ENCODE measurements at places on chromosomes 1 and 21.

DNA sequence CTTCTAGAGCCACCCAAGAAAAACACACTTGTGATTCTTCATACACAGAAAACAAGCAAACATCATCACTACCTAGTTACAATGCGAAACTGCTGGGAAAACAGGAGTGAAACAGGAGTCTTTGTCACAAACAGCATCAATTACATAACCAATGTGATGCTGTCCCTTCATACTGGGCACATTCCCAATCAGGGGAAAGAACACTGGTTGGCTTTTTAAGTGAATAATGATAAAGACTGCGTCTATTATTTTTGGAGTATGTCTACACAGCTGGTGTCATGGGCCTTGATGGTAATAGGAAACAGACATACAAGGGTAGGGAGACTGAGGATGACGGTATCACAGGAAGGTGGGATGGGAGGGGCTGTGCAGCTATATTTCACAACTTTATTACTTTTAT is 43.3 kb downstream of the SIPA1L2 start:
- no peak for DNase-seq

- no peak for DNase-seq
Observed at GRCh38 chr1:94049791-94050190, 71.2 kb downstream of the ABCA4 start.

GRCh38 chr1:116371752-116372151 is 1.3 kb upstream of the ATP1A1 start:
- DNase-seq = no peak

GRCh38 chr1:20290624-20291597 is at the start of gene VWA5B1:
VWA5B1 (plus strand) TSS chr1:20290875; CDS start chr1:20310602, 19,727 bp downstream.
- peak; percentile 70 for DNase-seq

- DNase-seq = no peak
Observed at GRCh38 chr1:18283601-18284385, 176.2 kb downstream of the IGSF21 start.

- DNase-seq = no peak
Observed at GRCh38 chr21:42257091-42257765, 38.3 kb downstream of the ABCG1 start.

- DNase-seq = no peak
Observed at GRCh38 chr1:16383888-16384287, 16.8 kb downstream of the SZRD1 start.

- DNase-seq = no peak
Observed at GRCh38 chr1:2556678-2557481, 709 bp downstream of the TNFRSF14 start.

DNA sequence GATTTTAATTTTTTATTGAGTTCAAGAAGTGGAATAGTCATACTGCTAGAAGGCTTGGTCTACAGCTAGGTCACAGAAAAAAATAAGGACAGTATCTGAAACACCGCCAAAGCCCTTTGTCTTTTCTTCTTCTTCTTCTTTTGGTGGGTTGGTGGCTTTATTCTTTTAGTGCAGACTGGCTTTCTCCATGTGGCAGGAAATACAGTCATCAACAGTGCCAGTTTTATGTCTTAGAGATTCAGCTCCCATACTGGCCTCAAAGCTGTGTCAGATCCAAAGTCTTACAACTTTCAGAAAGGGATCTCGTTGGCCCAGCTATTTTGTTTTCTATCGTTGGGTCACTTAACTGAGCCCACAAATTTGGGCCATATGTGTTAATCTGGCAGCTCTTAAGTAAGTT is 58.2 kb downstream of the FNBP1L start:
- DNase-seq = no peak

DNA sequence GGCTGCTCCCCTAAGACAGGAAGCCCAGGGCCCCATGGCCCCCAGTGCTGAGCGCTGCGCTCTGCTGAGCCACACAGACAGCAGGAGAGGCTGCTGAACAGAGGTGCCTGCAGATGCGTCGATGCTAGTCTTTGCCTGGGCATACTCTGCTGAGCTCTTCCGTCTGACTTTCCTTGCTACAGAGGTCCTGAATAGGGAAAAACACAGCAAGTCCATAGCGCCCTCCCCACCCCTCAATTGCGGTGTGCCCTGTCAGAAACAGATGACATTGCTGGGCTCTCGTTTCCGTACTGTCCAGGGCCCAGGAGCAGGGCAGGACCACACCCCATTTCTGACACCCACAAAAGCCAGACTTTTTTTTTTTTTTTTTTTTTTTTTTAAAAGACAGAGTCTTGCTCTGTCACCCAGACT is 252.5 kb downstream of the SDCCAG8 start:
- DNase-seq = no peak

DNA sequence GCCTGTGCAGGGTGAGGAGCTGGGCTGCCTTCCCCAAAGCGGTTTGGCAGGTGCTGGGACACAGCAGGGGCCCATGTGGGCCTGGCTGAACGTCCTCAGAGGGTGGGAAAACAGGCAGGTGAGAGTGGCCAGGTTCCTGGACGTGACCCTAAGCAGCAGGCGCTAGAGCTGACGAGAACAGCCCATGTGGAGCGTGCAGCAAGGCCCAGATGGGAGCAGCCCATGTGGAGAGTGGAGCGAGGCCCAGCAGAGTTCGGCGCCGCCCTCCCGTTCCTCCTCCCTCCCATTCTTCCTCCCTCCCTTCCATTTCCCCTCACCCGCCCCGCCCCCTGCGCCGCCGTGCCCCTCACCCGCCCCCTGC is 314.4 kb upstream of the VAMP3 start:
- DNase-seq = no peak
